Endothelial cell (in vitro differentiated cells): ENCODE measurements at places on chromosomes 7 and 10.

DNA sequence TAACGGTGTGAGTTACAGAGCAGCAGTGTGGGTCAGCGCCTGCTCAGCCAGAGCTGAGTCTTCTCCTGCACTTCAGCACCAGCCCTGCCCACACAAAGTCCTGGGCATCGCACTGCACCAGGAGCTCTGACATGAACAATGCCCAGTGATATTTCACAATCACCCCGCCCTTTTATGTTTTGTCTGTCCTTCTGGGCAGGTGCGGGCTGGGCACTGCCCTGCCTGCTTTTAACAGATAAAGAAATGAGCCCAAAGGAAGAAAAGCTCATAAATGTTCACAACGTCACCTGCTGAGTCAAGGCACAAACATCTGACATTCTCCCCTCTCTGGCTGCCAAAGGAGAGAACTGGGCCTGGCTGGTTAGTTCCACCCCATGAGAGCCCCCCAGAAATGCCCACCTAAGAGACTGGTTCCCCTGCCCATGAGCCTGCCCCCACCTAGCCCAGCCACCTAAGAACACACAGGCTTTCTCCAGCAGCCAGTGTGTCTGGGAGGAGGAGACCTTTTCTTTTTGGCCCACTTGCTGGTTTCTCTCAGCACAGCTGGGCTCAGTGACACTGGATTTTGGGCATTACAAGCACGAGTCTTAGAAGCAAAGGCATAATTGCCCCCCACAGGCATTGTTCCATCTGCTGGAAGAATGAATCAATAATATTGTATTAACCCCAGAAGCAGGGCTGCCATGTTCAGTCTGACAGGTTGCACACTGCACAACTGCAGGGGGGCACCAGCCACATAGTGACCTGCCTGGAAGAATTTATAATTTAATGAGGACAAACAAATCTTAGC is 22.3 kb downstream of the CALML3 start:
- no peak for DNase-seq

GRCh38 chr7:35694161-35694783 is 663 bp downstream of the HERPUD2 start:
- no peak for DNase-seq

DNA sequence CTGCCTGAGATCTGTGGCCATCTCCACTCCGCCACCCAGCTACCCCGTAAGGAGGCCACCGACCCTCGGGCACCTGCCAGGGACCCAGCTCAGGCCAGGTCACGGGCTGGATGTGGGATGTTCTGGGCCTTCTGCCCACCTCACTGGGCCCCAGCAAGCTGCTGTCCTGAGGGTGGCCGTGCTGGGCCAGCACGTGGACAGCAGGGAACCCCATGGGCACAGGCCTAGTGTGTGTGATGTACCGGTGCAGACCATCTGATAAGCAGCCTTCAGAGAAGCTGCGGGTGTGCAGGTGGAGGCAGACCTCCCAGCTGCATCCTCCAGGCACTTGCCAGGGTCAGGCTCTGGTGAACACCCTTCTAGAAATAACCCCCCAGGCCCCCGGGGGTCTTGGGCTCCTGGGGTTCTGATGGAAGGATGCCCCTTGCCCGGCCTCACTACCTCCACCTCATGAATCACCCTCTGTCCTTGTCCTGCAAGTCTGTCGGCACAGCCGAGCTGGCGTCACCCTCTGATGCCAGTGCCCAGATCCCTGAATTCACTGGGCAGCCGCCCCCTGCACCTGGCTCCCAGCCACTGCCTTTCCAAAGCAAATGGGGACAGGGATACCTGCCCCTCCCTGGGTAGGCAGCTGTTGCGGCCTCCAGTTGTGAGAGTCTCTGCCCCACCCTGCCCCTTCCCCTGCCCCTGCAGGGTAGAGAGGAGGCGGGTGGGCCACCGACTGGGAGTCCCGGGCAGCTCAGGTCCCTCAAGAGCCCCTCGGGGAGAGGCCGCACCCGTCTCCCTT is 139.8 kb downstream of the FAM53B start:
- no peak for DNase-seq

DNA sequence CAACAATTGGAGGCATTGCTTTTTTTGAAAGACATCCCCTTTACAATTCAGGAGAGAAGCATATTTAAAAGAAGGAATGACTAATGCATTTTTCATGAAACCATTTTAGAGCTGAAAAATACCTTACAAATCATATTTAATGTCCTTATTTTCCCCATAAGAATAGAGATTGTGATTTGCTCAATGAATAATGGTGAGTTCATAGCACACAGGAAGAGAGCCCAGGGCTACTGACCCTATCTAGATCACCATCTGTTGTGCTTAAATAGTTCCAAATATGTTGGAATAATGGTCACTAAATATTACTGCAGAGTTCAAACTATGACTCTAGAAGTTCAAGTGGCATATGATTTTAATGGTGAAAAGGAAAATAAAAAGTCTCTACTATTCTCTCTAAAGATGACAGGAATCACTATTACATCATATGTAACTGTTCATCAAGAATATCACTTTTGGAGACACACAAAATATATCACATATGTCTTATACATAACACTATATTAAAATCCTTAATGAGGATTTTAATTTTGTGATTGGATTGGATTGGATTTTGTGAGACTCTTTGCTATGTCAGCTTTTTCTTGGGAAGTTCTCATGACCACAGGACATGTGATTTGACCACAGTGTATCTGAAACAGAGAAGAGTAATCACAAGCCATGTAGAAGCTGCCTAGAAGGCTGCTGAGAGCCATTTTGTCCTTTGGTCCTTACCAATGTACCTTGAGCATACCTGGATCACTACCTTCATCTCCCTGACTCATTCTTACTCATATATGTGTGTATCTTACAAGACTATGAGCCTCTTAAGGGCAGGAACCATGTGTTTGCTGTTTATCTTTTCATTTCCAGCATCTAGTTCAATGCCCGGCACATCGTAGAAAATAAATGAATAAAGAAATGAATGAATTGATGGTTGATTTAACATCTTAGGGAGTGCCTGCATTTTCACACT is 26.4 kb downstream of the SLC16A9 start:
- DNase-seq: no peak

DNA sequence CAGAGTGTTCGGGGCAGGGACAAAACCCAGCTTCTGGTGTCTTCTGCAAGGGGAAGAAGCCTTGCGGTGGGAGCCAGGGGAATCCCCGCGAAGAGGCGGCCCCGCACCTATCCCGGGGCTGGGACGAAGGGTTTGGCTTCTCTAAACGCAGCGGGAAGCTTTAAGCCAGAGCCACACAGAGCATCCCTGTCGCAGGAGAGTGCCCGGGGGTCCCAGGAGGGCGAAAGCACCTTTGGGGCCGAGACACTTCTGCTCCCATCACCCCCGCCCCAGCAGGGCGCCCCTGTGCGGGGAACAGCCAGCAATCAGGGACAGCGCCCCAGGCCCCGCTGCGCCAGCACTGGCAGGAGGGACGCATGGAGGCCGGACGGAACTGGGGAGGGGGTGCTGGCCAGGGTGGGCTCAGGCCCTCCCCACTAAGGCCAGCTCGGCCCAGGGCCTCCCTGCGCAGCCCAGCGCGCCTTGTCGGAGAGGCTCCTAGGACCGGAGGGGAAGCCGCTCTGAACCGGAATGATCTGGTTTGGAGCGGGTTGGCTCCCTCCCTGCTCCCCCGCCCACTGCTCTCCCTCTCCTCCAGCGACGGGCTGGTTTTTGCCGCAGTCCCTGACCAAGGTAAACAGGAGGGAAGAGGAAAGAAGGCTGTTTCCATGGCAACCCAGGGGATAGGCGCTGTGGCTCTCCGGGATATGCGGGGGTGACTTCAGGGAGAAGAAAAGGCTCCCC is 63.9 kb downstream of the TMEM209 start:
- DNase-seq: peak; percentile 75

DNA sequence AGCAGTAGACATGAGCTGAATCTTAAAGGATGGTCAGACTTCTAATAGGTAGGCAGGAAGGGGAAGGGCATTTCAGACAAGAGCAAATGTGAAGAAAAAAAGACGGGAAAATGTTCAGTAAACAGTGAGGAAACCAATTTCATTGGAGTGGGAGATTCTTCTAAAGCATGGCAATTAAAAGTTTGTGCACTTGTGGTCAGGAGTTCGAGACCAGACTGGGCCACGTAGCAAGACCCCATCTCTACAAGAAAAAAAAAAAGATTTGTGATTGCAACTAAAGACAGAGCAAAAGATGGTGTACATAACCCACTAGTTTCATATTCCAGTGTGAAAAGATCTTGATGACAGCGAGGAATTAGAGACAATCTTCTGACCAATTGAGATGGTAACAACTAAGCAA is 41.7 kb downstream of the CCDC71L start:
- no peak for DNase-seq

DNA sequence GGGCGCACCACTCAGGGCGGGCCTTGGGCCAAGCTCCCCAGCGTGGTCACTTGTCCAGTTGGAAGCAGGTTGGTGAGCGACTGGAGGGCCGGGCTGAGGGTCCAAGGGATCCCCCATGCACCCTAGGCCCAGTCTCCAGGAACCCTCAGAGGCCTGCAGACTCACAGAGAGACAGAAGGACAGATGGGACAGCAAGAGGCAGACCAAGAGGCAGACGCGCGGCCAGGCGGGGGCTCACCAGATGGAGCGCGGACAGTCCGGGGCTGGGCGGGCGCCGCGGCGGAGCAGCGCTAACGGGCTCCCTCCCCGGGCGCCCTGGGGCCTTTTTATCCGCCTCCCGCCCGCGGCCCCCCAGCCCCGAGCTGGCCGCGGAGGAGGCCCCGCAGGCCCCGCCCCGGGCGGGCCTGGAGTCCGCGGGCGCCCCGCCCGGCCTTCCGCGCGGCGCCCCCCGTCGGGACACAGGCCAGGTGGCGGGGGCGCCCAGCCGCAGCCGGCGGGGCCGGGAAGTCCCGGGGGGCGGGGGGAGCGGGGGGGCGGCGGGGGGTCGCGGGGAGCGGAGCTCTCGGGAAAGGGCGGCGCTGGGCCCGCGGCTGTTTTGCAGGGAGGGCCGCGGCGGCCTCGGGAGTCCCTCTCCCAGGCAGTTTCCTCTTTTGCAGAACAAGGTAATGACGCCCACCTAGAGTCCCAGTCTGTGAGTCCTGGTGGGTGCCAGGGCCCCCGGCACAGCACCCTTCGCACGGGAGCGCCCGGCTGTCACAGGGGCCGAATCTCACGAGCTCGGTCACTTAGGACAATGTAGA is at the start of gene LOXL4:
TSS of gene LOXL4 (minus strand) at position 301 of the 800 bp plus-strand sequence. CDS start 5,175 bp downstream, outside the sequence.
- no peak for DNase-seq

DNA sequence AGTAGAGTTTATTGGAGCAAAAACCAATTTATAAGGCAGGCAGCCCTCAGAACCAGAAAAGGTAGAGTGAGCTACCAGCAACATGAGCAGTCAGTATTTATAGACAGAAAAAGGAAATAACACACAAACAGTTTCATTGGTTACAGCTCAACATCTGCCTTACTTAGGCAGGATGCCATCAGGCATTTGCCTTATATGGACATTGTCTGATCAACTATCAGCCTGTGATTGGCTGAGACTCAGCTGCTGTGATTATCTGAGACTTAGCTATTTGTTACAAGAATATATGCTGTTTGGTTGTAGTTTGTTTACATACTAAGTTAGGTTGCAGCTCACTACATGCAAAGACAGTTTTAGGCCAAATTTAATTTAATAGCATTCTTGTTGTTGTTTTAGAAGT is 60.4 kb upstream of the CDK1 start:
- no peak for DNase-seq

- no peak for DNase-seq
Measured at GRCh38 chr10:3118641-3119091, 51.3 kb downstream of the PFKP start.

GRCh38 chr7:422191-422885 is 97.3 kb downstream of the PDGFA start:
- DNase-seq: no peak

DNA sequence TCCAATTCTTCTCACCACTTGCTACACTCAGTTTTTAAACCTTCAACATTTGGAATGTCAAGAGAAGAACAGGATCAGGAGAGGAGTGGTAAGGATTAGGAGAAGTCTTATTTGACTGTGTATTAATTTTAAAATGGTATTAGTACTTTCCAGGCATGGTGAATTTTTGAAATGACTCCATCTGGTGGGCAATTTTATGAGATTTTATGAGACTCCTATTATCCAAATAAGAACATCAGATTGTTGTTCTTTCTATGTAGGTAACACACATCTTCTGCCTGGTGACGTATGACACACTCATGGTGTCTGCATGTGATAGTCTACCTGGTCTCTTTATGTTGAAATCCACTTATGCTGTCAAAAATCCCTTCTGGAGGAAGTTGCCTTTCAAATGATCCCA is 51.0 kb downstream of the SLC13A1 start:
- no peak for DNase-seq

DNA sequence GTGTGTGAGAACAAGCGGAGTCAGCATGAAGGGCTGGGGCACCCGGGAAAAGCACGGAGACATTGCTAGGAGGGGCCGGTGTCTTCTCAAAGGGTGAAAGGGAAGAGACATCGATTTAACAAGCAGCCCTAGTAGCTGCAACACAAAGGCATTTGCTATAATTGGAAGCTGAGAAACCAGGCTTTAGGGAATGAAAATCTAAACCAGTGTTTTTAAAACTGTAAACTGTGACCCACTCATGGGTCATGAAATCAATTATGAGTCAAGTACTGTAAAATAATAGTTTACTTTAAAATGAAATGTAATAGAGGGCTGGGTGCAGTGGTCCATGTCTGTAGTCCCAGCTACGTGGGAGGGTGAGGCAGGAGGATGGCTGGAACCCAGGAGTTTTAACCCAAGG is 128.7 kb upstream of the RHEB start:
- no peak for DNase-seq

GRCh38 chr7:105756367-105756766 is 120.0 kb downstream of the ATXN7L1 start:
- no peak for DNase-seq

DNA sequence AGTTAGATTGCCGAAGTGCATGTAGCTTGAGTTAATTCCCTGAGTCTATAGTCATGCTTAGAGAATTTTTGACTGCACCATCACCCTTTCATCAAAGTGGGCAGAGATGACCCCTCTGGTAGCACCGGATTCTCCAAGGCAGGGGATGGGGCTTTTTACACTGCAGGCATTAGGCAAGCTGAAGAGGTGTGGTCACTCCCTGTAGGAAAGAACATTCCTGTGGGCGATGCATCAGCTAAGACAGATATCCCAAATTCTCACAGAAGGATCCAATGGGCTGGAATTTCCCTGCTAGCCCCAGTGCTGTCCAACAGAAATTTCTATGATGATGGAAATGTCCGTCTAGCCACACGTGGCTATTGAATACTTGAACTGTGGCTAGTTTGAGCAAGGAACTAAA is 118.2 kb downstream of the ADAM12 start:
- no peak for DNase-seq

DNA sequence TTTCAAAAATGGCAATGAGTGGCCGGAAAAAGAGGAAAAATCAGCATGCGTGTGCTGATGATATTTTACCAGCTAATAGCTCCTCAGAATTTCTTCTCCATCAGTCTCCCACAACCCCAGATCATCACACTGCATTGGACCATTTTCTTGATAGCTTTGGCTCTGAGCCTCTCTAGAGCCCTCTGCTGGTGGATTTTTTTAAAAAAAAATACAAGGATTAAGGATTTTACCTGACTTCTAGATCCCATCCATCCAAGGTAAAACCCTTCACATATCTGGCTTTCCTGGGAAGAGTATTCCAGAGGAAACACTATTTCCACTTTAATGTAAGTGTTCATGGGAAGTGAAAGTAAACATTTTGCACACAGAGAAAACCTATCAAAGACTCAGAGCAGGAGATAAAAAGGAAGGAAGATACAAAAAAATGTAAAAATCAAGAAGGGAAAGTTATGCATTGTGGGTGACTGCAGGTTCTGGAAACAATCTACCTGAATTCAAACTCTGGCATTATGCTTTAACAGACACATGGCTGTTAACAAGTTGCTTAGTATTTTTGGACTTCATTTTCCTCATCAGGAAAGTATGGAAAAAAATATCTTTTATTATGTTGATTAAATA is 380.9 kb downstream of the LRRTM3 start:
- DNase-seq: no peak
